ENCODE measurements at places on chromosomes 3 and 15. TPM values are rescaled to one million over a fixed set of nuclear protein-coding genes. Genes with fewer than 3 reads are reported as not detected.

The SEMA3G gene
- total RNA-seq, result 5.2 TPM

The RBMS3 gene
- total RNA-seq, result 35.4 TPM

The MANF gene
- 114 TPM for total RNA-seq

The LYZL4 gene
- total RNA-seq, result not detected

The MOBP gene
- total RNA-seq, result not detected

The UBE3A gene
- 99.9 TPM for total RNA-seq

DNA sequence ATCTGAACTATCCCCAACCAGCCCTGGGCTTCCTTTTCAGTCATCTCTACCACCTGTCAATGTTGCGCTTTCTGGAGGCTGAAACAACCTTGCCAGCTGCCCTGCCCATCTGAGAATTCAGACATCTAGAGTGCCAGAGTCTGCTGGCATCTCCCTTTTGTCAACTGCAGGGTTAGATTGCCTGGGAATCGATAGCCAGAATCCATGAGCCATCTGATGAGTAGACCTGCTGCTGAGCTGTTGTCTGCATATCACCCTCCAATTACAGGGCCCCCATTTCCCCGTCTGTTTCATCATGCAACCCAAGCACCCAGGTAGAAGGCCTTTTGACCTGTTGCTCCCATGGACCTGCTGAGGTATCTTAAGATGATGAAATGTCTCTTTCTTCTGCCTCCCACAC lies 280.1 kb downstream of the EPHB1 start:
- no peak overlapping the region for H3K27ac ChIP-seq
- H3K4me3 ChIP-seq, result no peak overlapping the region
- no peaks in the 10 kb centered on the region for H3K27me3 ChIP-seq
- no peaks in the 10 kb centered on the region for H3K4me1 ChIP-seq

DNA sequence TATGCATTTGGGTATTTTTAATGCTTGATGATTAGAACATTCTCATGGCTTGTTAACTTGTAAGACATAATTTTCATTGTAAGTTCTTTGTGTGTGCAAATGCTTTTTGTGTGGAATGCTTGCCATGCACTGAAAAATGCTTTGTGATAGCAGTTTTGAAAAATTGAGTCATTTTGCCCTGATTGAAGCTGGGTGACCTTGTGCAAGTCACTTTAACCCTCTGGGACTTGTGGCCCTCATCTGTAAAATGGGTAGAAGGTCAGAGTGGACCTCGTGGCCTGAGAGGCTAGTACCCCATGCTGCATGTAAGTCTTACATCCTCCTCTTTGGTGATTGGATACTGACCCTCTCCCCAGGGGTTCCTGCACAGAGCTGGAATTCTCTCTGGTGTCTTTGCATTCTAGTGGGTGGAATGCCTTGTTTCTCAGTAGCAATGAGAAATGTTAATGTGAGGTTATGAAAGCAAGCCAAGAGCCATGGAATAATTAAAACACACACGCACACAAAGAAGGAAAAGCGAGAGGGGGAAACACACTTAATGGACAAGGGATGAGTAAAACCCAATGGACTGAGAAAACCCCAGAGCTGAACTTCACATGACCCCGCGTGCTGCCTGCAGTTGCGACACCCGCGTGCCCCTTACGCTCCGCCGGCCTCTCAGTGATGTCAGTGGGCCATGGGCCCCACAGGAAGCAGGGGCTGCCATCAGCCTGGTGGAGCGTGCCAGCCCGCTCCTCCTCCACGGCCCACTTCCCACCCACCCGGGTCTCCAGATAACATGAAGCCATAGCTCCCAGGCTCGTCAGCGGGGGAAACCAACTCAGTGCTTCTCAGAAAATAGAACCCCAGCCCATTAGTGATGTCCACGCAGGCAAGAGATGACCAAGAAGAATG lies 44.0 kb downstream of the SMAD3 start:
- DNase-seq, result no peak
- no peaks in the 10 kb centered on the region for H3K27me3 ChIP-seq
- H3K4me3 ChIP-seq, result no peak overlapping the region

DNA sequence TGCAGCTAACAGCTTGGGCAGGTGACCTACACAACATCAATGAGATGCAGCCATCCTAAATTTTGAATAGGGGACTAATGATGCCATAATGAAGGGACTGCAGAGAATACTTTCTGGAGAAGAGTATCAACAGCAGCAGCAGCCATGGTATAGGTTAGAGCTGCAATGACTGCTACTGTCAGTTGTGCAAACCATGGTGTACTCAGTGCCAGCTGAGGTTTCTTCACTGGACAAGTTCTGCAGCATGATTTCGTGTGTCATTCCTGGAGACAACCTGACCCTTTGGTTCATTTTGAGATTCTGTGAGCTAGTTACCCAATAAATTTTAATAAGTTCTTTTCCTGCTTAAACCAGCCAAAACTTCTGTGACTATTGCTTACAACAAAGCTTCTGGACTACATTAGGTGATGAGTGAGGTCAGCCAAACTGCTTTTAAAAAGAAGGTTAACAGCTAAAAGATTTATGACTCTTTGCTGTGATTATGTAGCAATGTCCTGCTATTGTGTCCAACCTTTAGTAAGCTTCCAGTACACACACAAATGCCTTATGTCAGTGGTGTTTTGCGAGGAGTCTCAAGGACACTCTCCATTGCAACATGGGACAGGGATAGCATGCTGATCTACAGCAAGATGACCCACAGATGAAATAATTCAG lies 4.8 kb upstream of the DAZL start:
- DNase-seq, result no peak
- H3K4me3 ChIP-seq, result no peak overlapping the region
- no peak overlapping the region for H3K27ac ChIP-seq
- H3K36me3 ChIP-seq, result no peaks in the 10 kb centered on the region
- no peaks in the 10 kb centered on the region for H3K4me1 ChIP-seq

DNA sequence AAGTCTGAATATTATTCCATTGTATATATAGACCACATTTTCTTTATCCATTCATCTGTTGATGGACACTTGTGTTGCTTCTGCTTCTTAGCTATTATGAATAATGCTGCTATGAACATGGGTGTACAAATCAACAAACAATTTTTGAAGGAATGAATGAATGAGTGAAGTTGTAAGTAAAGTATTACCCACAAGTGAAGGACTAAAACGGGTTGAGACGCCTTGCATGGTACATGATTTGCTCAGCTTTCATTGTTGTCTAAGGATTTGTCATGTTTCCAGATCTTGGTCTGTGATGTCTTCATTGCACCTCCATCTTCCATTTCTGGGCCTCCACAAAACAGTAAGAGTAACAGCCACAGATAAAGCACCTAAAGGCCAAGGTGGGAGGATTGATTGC lies 20.5 kb downstream of the IFT122 start:
- no peak for DNase-seq
- peak overlapping the region; percentile 11 for H3K27ac ChIP-seq
- peaks cover 15% of the 10 kb centered on the region for H3K4me1 ChIP-seq
- H3K27me3 ChIP-seq, result no peaks in the 10 kb centered on the region

- H3K4me1 ChIP-seq, result no peaks in the 10 kb centered on the region
- H3K4me3 ChIP-seq, result no peak overlapping the region
- no peak for DNase-seq
- no peak overlapping the region for H3K27ac ChIP-seq
- peaks cover 3% of the 10 kb centered on the region for H3K27me3 ChIP-seq
Measured at GRCh38 chr15:77669896-77670295, 37.2 kb upstream of the LINGO1 start.

- no peaks in the 10 kb centered on the region for H3K27me3 ChIP-seq
- H3K27ac ChIP-seq, result no peak overlapping the region
- DNase-seq, result no peak
- H3K36me3 ChIP-seq, result peaks cover 3% of the 10 kb centered on the region
Measured at GRCh38 chr3:188664795-188665194, 507.0 kb upstream of the TPRG1 start.

- H3K36me3 ChIP-seq, result peaks cover 6% of the 10 kb centered on the region
- H3K27me3 ChIP-seq, result no peaks in the 10 kb centered on the region
- no peak overlapping the region for H3K4me3 ChIP-seq
- no peak for DNase-seq
Measured at GRCh38 chr15:49242820-49243219, 72.8 kb downstream of the GALK2 start.

GRCh38 chr15:69991551-69991980 lies 106.2 kb downstream of the TLE3 start:
- H3K27me3 ChIP-seq, result peaks cover 29% of the 10 kb centered on the region
- H3K36me3 ChIP-seq, result no peaks in the 10 kb centered on the region
- H3K4me1 ChIP-seq, result peaks cover 17% of the 10 kb centered on the region
- no peak overlapping the region for H3K27ac ChIP-seq

GRCh38 chr3:30161375-30161774 lies 445.0 kb upstream of the TGFBR2 start:
- no peak overlapping the region for H3K4me3 ChIP-seq
- no peak overlapping the region for H3K27ac ChIP-seq
- H3K27me3 ChIP-seq, result no peaks in the 10 kb centered on the region
- DNase-seq, result no peak
- H3K4me1 ChIP-seq, result no peaks in the 10 kb centered on the region

GRCh38 chr15:64095795-64096667 lies at the start of gene SNX1:
TSS of gene SNX1 (plus strand) at chr15:64095982. CDS start at chr15:64096014, 32 bp downstream.
- H3K27me3 ChIP-seq, result no peaks in the 10 kb centered on the region
- no peaks in the 10 kb centered on the region for H3K36me3 ChIP-seq
- peak within 1 kb of the TSS; percentile 94 for H3K4me3 ChIP-seq
- peak; percentile 94 for DNase-seq
- H3K4me1 ChIP-seq, result peaks cover 53% of the 10 kb centered on the region
- H3K27ac ChIP-seq, result peak within 1 kb of the TSS; percentile 98

DNA sequence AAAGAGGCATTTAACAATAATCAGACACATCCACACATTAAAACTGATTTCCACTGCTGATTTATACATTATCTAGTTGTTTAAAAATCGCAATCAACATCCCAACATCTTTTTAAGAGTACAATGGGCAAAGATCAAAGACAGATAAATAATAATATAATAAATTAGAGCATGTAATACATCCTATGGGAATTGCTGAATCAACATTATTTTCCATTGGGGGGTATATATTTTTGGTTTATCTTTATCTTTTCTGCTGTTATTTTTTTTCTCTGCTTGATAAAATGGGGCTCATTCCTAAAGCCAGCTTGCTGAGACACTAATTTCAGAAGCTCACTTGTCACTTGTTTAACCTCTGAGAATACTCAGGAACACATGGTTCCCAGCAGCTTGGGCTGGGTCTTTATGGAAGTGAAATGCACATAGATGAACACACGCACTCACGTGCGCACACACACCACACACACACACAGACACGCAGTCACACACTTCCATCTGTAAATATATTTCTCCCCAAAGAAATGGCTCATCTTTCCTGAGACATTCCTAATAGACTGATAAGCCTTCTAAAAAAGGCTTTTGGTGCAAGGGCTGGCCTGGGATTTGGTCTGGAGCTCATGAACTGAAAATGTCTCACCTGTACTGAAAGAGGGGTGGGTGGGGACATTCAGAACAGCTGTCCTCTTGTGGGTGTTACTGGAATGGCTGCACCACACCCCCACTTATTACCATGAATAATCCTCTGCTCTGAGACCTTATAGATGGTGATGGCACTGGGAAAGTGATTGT lies 3.5 kb upstream of the PPIB start:
- peaks cover 7% of the 10 kb centered on the region for H3K36me3 ChIP-seq
- peaks cover 25% of the 10 kb centered on the region for H3K4me1 ChIP-seq
- no peak overlapping the region for H3K4me3 ChIP-seq

DNA sequence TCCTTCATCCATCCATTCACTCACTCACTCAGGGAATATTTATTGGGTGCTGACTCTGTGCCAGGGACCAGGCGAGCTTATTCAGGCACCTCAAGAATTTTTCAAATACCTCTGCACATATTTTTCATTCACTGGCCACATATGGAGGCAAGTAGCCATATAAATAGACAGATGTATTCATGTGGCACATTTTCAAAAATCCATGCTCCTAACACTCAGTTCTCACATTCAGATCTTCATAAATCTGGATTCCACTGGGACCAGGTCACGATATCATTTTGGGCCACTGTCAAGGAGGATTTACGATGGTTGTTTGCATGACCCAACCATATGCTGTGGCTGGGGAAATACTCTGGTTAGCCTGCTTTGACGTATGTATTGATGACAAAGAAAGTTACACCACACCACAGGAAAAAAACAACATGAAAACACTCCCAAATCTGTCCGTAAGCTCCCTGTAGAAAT lies 241.8 kb upstream of the LRTM1 start:
- no peaks in the 10 kb centered on the region for H3K27me3 ChIP-seq
- H3K4me1 ChIP-seq, result peaks cover 10% of the 10 kb centered on the region
- DNase-seq, result no peak
- H3K4me3 ChIP-seq, result no peak overlapping the region

DNA sequence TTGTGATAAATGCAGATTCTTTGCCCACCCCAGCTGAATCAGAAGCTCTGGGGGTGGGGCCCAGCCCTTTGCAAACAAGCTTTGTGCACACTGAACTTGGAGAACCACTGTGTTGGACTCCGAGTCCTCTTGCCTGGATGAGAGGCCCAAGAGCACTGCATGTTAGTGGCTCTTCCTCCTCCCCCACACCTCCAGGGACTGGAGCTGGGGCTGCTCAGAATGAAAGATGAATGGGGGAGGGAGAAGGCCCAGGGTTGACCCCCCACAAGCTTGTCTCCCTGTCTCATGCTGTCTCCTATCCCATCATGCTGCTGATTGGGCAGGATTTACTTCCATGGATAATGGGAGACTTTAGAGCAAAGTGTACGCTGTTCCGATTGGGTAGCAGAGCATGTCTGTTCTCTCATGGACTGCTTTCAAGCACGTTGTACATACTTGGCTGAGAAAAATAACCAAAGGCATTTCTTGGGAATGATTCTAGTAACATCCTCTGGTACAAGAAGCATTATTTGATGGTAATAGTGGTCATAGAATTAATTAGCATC lies 99.6 kb downstream of the PGPEP1L start:
- no peaks in the 10 kb centered on the region for H3K27me3 ChIP-seq
- peaks cover 15% of the 10 kb centered on the region for H3K4me1 ChIP-seq
- H3K4me3 ChIP-seq, result no peak overlapping the region
- peaks cover 8% of the 10 kb centered on the region for H3K36me3 ChIP-seq
- DNase-seq, result no peak
- no peak overlapping the region for H3K27ac ChIP-seq

- no peaks in the 10 kb centered on the region for H3K36me3 ChIP-seq
- peak overlapping the region; percentile 1 for H3K4me3 ChIP-seq
- DNase-seq, result no peak
- peaks cover 33% of the 10 kb centered on the region for H3K27me3 ChIP-seq
- H3K4me1 ChIP-seq, result peaks cover 55% of the 10 kb centered on the region
Measured at GRCh38 chr3:129602309-129602708, 4.2 kb downstream of the PLXND1 start.

GRCh38 chr3:179113903-179114302 lies 34.3 kb upstream of the PIK3CA start:
- H3K4me3 ChIP-seq, result no peak overlapping the region
- H3K4me1 ChIP-seq, result no peaks in the 10 kb centered on the region
- peaks cover 4% of the 10 kb centered on the region for H3K36me3 ChIP-seq

- H3K36me3 ChIP-seq, result peaks cover 5% of the 10 kb centered on the region
- peaks cover 6% of the 10 kb centered on the region for H3K4me1 ChIP-seq
- no peak overlapping the region for H3K4me3 ChIP-seq
- peaks cover 20% of the 10 kb centered on the region for H3K27me3 ChIP-seq
Measured at GRCh38 chr3:192237992-192238608, 489.2 kb downstream of the FGF12 start.

GRCh38 chr15:45197512-45197911 lies 9.7 kb upstream of the SHF start:
- no peak overlapping the region for H3K4me3 ChIP-seq
- peaks cover 13% of the 10 kb centered on the region for H3K27me3 ChIP-seq
- no peak for DNase-seq

DNA sequence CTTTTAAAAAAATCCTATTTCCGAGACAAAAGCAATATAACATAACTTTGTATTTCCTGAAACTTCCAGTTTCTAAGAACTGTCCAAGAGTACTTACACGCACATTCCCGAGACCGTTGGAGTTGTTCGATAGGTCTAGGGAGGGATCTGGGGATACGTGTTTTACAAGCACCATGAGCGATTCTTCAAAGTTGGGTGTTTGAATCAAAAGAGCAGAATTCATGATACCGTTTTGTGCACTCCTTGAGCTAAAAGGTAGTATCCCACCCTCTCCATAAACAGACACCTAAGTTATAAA lies 700 bp upstream of the EDEM1 start:
- H3K4me1 ChIP-seq, result peaks cover 36% of the 10 kb centered on the region
- H3K4me3 ChIP-seq, result peak overlapping the region; percentile 87
- peaks cover 8% of the 10 kb centered on the region for H3K36me3 ChIP-seq
- H3K27ac ChIP-seq, result peak overlapping the region; percentile 91

Data from neural crest cell (in vitro differentiated cells).